CD8-positive, alpha-beta memory T cell (primary cell): ENCODE measurements at places on chromosomes 3 and 15.

- no peaks in the 10 kb centered on the region for H3K36me3 ChIP-seq
- H3K27ac ChIP-seq, result no peak overlapping the region
- no peaks in the 10 kb centered on the region for H3K27me3 ChIP-seq
- DNase-seq, result no peak
Observed at GRCh38 chr3:5036858-5037257, 57.6 kb downstream of the BHLHE40 start.

GRCh38 chr3:169998668-169999131, 32.1 kb downstream of the SEC62 start:
- H3K36me3 ChIP-seq, result no peaks in the 10 kb centered on the region
- no peak overlapping the region for H3K4me3 ChIP-seq
- no peaks in the 10 kb centered on the region for H3K27me3 ChIP-seq
- no peak overlapping the region for H3K27ac ChIP-seq

DNA sequence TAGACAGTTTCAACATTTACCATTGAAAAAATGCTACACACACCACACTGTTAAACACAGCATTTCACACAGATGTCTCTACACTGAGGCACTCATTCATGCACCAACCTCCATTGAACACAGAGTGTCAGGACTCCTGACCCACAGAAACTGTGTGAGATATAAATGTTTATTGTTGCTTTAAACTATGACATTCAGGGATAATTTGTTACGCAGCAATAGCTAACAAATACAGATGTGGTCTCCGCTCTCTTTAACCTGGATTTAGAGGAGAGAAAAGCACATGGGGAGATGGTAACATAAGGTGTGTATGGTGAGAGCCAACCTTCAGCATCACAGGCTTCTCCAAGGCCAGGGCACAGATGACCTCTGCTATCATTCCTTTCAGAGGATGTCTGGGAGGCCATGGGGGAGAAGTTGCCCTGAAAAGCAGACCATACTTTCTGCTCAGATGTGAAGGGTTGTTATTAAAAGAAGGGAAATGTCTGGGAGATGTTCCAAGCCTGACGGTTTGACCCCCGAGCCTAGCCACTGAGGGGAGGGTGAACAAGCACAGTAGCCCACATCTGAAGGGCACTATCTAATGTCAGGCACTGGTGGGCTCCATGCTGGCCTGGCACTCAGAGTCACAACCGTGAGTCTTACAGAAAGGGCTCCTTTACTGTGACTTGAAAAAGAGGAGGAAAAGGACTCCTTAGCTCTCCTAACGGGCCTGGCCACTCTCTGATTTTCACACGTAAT, 284.5 kb upstream of the TLE3 start:
- H3K27me3 ChIP-seq, result no peaks in the 10 kb centered on the region
- H3K4me1 ChIP-seq, result no peaks in the 10 kb centered on the region
- H3K4me3 ChIP-seq, result no peak overlapping the region
- no peak overlapping the region for H3K27ac ChIP-seq

DNA sequence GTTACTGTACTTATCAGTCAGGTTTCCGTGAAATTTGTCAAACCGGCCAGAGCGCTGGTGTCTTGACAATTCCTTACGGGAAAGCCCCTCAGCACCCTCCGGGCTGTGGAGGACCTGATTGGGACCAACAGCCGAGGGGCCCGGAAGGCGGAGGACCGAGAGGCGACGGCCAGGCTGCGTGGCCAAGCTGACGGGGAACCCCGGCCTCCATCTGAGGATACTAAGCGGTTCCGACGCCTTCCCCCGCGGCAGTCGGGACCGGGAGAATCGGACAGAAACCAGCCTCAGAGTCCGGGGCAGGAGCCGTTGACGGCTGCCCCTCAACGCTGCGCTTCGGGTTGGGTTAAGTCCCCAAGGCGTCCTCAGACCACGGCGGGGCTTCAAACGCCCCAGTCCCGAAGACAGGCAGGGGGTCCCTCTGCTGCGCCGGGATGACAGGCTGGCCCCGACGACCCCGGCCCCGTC, 499 bp downstream of the ALDH1A2 start:
- H3K4me1 ChIP-seq, result no peaks in the 10 kb centered on the region
- H3K36me3 ChIP-seq, result no peaks in the 10 kb centered on the region
- no peak for DNase-seq
- H3K27me3 ChIP-seq, result peaks cover 27% of the 10 kb centered on the region
- H3K4me3 ChIP-seq, result no peak overlapping the region

DNA sequence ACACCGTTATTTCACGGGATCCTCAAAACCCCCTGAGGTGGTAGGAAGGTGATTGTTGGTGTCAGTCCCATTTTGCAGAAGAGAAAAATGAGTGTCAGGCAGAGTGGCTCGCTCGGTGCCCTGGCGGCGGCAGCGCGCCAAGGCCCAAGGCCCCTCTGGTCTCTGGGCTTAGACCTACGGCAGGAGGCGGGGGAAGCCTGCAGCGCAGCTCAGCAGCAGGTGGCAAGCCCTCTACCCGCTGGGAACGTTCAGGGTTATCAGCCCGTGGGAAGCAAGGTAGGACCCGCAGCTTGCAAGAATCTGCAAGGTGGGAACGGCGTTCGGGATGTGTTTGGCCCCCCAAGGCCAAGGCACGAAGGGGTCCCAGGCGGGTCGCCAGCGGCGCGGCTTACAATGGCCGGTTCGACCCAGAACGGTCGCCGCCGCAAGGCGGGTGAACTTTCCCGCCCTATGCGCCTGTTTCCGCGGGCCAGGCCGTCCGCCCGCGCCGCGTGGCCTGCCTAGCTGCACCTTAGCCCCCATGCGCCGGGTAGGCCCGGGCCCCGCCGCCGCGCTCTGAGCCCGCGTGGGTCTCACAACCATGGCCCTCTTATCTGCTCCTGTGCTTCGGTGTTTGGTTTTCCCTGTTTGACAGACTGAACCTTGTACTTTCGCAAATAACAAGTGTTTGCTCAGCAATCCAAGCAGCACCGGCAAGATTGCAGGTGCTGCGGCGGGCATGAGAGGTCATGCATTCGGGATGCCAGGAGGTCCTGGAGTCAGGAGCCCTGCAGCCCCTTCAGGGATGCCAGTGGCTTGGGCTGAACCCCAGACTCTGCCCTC, 39.7 kb downstream of the CCNL1 start:
- no peaks in the 10 kb centered on the region for H3K36me3 ChIP-seq
- no peak overlapping the region for H3K27ac ChIP-seq
- DNase-seq, result no peak
- H3K4me1 ChIP-seq, result peaks cover 4% of the 10 kb centered on the region
- no peak overlapping the region for H3K4me3 ChIP-seq

GRCh38 chr15:52180196-52180835, 10.9 kb downstream of the GNB5 start:
- H3K27me3 ChIP-seq, result no peaks in the 10 kb centered on the region
- H3K4me1 ChIP-seq, result peaks cover 20% of the 10 kb centered on the region
- H3K27ac ChIP-seq, result peak overlapping the region; percentile 99
- no peak for DNase-seq
